ENCODE measurements at places on chromosomes 5 and 9.

GRCh38 chr9:117992006-117992405 lies 287.8 kb downstream of the TLR4 start:
- no peak for DNase-seq

DNA sequence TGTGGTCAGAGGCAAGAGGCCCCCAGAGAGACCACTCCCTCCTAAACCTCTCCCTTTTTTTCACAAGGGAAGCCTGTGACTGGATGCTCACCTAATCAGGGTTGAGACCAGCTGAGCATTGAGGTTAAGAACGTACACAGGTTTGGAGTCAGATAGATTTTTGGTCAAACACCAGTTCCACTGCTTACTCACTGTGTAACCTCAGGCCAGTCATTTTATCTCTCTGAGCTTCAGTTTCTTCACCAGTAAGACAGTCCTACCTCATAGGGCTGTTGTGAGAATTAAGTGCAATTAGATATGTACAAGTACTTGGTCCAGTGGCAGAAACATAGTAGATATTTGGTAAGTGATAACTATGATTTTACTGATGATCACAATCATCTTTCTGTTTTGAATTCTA lies 256.8 kb downstream of the CDK5RAP2 start:
- DNase-seq, result no peak

DNA sequence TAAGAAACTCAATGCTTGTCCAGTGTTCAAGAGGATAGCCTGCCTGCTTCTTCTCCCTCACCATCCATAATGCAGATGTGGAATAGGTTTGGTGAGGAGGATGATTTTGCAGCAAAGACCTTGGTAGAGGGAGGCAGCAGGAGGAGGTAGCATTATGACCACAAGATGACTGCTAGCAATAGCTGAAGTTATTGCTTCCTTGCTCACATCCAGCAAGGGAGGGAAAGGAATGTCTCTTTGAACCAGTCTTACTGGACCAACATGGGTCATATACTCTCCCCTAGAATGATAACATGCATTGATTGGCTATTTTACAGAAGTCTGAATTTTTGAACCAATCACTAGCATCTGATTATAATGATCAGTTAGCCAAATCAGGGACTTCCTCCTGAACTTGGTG lies 607.6 kb downstream of the EBF1 start:
- no peak for DNase-seq

- DNase-seq, result no peak
Measured at GRCh38 chr5:170217831-170218230, 15.0 kb upstream of the C5orf58 start.

DNA sequence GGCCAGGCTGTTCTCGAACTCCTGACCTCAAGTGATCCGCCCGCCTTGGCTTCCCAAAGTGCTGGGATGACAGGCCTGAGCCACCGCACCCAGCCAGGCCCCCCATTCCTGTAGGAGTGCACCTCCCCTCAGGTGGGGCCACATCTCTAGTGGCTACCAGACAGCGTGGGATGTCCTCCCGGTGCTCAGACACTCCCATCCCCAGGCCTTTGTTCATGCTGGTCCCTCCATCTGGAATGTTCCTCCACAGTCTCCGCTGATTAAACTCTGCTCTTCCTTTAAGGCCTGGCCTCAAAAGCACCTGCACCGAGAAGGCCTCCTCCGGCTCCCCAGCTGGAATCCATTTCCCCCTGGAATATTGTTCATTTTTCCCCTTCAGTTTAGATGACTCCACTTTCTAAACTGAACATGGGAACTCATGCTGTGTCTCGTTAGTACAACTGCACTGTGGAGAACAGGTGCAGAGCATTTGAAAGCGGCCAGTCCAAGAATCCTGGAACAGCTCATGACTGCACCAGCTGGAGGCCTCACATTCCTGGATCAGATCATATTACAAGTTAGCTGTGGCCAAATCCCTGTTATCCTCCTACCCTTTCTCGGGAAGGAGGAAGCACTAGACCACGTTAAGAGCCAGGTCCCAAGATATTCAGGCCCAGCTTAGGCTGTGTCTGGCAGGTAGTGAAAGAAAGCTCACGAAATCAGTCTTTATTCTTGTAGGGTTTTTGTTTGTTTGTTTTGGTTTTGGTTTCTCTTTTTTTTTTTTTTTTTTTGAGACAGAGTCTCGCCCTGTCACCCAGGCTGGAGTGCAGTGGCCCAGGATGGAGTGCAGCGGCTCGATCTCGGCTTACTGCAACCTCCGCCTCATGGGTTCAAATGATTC lies 10.8 kb upstream of the PRRC2B start:
- DNase-seq, result no peak

GRCh38 chr9:83061990-83062650 lies 822 bp downstream of the RASEF start:
- DNase-seq, result no peak

GRCh38 chr9:108786901-108787689 lies 68.7 kb downstream of the ACTL7B start:
- no peak for DNase-seq

- DNase-seq, result peak; percentile 65
Measured at GRCh38 chr5:180830253-180831138, 27.9 kb upstream of the MGAT1 start.

- no peak for DNase-seq
Measured at GRCh38 chr9:121620777-121621449, 30.5 kb upstream of the DAB2IP start.

DNA sequence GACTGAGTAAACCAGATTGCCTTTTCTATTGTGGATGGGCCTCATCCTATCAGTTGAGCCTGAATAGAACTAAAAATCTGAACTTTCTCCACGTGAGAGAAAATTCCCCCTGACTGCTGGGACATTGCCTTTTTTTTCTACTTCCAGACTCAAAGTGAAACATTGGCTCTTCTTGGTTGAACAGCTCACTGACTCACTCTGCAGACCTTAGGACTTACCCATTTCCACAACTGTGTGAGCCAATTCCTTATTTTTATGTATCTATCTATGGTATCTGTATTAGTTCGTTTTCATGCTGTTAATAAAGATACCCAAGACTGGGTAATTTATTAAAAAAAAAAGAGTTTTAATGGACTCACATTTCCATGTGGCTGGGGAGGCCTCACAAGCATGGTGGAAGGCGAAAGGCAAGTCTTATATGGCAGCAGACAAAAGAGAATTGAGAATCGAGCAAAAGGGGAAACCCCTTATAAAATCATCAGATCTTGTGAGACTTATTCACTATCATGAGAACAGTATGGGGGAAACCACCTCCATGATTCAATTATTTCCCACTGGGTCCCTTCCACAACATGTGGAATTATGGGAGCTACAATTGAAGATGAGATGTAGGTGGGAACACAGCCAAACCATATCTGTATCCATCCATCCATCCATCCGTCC lies 306.7 kb upstream of the SLC24A2 start:
- DNase-seq, result no peak

GRCh38 chr9:3874449-3875360 lies 348.9 kb upstream of the RFX3 start:
- no peak for DNase-seq

DNA sequence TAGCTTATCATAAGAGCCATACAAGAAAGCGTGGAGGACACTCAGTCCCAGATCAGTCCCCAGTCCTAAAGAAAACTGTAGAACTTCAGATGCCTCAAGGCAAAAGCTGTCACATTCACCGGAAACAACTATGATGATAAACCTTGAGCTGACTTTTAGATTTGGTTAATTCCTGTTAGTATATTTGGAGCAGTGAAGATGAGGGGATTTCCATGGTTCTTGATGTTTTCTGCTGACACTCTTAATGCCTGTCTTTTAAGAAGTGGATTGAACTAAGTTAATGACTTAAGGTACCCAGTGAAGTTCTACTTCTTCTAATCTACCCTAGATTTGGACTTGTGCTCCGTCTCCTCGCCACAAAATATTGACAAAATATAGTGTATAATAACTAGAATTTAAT lies 355.0 kb downstream of the EBF1 start:
- DNase-seq, result no peak

DNA sequence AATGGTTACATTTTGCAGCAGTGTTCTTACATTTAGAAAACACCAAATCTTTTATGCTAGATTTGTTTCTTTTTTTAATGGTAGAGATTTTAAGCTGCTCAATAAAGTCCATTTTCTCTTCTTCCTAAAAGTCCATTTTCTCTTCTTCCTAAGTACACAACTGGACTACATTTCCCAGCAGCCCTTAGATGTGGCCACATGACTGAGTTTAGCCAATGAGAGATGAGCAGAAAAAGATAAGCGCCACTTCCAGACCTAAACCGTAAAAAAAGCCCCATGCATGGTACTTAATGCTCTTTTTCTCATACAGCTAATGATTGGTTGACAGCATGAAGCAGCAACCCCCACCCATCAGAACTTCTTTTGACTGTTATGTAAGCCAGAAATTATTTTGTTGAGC lies 206.7 kb downstream of the FAM114A2 start:
- no peak for DNase-seq

DNA sequence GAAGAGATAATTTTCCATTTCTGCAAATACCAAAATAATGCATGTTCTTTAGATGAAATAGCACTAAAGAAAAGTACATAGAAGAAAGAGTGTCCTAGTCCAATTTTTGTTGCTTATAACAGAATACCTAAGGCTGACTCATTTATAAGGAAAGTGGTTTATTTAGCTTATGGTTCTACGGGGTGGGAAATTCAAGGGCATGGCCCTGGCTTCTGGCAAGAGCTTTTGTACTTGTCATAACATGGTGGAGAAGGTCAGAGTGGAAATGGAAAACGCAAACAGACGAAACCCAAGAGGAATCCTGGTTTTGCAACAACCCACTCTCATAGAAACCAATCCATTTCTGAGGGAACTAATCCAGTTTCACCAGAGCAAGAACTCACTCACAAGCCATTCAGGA lies 283.7 kb downstream of the CSNK1G3 start:
- no peak for DNase-seq

GRCh38 chr9:134932606-134933005 lies 14.9 kb upstream of the FCN1 start:
- no peak for DNase-seq

DNA sequence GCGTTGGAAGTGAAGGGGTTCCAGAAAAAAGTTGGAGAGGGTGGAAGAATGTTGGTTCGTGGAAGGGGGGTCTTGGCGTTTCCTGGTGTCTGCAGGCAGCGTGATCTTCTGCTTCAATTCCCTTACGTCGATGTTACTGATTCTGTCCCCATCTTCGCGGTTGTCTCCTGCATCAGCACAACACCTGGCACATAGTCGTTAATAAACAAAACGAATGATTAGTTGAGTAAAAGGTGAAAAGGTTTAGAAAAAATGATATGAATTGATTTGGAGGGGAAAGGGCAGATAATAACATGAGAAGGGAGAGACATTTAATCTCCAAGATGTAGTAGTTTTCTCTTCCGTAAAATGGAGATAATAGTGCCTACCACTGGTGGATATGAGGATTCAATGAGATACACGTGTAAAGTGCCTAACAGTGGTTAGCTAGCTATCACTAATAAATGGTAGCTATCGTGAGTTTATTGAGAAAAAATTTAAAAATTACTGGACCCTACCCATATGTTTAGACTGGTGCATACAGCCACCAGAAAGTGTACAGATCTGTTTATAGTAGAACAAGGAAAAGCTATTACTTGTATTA lies 556 bp downstream of the MTREX start:
- no peak for DNase-seq

GRCh38 chr5:143431789-143432188 lies 28.3 kb upstream of the NR3C1 start:
- no peak for DNase-seq

DNA sequence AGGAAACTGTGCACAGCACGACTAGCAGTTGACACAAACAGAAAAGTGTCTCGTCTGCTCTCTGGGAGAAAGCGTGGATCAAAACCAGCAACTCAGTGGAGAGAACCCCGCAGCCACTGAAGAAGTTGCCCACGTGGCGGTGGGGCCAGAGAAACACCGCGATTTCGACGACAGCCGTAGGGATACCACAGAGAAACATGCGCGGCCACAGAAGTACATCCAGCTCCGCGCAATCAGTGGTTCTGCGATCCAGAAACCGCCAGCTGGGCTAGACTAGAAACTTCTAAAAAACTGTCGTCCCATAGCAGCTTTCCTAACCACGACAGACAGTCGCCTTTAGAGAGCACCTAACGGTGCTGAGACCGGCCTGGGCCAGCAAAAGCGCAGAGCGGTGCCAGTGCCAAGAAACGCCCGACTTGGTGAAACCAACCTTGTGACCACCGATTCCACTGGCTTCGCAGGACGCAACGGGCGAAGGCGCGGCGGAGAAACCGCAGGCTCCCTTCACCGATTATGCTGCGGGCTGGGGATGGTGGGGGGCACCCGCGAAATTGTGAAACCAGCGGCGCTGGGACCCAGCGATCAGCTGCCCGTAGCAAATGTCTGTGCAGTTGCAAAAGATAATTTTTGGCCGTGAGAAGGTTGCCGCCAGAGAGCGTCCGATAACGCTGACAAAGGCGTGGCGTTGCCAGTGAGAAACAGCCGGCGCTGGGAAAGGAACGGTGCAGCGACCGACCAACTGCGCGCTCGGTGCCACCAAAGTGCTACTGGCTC lies 2.7 kb upstream of the ANXA2R start:
- peak; percentile 77 for DNase-seq

DNA sequence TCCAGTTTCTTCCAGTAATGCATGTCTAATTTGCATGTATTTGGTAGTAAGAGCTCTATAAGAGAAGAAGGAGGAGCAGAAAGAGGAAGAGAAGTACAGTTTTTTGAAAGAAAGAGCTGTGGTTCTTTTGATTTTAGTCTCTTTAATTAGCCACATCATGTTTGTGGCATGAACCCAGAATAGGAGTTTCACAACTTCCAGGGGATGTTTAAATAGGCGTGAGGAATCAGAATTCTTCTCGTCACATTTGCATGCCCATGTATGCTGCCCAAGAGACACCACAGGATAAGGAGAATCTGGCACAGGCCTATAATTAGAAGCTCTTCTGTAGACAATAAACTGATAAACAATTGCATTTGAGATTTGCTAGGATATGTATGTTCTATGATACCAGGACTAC lies 78.7 kb downstream of the GAS1 start:
- DNase-seq, result no peak

GRCh38 chr5:35248843-35249780 lies 18.8 kb upstream of the PRLR start:
- no peak for DNase-seq

- no peak for DNase-seq
Measured at GRCh38 chr9:113609562-113610318, 146.2 kb downstream of the RGS3 start.

- DNase-seq, result no peak
Measured at GRCh38 chr5:133848341-133848811, 120.0 kb downstream of the C5orf15 start.

GRCh38 chr9:135884328-135885035 lies 22.9 kb downstream of the CAMSAP1 start:
- no peak for DNase-seq

DNA sequence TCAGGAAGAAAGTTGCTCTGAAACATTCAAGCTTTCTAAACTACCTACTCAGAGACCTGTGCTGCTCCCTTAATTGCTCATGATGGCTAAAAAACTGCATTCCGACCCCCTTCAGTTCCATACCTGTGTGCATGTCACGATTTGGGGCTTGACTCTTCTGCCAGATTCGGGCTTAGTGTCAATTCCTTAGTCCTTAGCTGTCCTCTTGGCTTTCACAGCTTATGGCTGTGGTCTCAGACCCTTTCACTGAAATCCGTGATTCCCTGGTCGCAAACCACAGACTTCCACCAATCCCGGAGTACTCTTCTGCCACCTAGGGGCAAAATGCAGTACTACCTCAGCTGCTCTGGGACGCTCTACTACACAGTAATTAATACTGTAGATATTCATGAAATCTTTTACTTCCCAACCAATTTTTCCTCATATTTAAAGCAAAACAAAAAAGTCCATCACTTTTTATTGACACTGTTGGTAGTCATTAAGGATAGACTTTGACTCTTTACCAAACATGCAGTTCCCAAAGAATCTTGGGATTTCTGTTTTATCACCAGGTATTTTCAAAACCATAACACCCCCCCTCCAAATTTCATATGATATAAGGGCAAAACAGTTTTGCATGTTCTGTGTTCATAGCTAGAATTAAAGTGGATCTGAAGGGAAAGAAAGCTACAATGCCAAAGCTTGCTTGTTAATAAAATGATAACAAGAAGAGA lies 617.4 kb downstream of the SLCO4C1 start:
- peak; percentile 41 for DNase-seq
